ENCODE measurements at places on chromosomes 2 and 18. TPM values are rescaled to one million over a fixed set of nuclear protein-coding genes. Genes with fewer than 3 reads are reported as not detected.

The CLK1 gene
- total RNA-seq, result 108 TPM

The PTH2R gene
- total RNA-seq, result not detected

The RAB27B gene
- total RNA-seq, result 22.2 TPM

The CDK15 gene
- 6.0 TPM for total RNA-seq

The COL4A3 gene
- 46.4 TPM for total RNA-seq

The WDSUB1 gene
- 16.9 TPM for total RNA-seq

The MTA3 gene
- total RNA-seq, result 34.3 TPM

The UPP2 gene
- total RNA-seq, result not detected

The GALNT5 gene
- 40.2 TPM for total RNA-seq

- DNase-seq, result no peak
Measured at GRCh38 chr2:60522462-60522861, 31.0 kb downstream of the BCL11A start.

DNA sequence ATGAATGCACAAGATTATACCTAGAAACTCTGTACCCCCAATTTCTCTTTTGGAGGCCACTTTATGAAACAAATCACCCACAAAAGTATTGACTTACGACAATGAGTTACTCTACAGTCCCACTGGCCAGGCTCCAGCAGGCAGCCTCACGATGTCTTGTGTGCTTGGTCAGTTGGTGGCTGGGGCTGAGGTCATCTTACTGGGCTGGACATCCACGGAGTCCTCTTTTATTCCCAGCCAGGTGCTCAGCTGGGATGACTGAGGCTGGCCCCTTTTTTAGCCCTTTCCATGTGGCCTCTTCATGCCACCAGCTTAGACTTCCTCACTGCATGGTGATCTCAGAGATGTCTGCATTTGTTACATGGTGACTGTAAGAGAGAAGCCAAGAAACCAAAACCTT is 8.9 kb upstream of the ID2 start:
- DNase-seq, result peak; percentile 33

DNA sequence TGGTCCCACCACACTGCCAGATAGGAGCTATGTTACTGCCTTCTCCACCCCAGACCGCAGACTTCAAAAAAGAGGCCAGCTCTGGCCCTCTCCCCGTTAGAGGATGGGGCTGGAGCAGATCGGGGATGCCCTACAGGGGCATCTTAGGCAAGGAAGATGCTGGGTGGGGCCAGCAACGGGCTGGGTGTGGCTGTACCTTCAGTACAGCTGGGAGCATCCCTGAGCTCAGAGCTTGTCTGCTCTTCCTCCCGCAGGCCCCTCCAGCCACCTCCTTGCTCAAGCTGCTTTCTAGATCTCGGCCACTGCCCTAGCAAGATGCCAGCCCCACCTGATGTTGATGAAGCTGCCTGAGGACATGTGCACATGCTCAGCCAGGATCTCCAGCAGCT is 9.8 kb downstream of the PTPRN start:
- no peak for DNase-seq

DNA sequence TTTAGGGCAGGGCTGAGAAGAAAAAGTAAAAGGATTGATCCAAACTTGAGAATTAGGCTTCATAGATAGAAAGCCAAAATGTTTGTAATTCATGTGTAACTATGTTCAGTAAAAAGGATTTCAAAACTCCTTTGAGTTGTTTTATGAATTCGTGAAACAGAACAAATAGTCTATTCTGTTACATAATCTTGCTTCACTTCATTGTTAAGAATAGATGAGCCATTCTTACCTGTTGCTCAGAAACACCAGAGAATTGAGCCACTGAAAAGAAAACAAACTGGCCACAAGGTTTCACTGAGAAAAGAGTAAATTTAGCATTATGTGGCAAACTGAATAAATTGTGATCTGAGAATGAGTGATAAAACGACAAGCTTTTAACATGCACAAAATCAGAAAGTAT is 4.5 kb upstream of the ITPRID2 start:
- DNase-seq, result no peak

GRCh38 chr18:10927286-10927992 is 221.9 kb downstream of the PIEZO2 start:
- no peak for DNase-seq

DNA sequence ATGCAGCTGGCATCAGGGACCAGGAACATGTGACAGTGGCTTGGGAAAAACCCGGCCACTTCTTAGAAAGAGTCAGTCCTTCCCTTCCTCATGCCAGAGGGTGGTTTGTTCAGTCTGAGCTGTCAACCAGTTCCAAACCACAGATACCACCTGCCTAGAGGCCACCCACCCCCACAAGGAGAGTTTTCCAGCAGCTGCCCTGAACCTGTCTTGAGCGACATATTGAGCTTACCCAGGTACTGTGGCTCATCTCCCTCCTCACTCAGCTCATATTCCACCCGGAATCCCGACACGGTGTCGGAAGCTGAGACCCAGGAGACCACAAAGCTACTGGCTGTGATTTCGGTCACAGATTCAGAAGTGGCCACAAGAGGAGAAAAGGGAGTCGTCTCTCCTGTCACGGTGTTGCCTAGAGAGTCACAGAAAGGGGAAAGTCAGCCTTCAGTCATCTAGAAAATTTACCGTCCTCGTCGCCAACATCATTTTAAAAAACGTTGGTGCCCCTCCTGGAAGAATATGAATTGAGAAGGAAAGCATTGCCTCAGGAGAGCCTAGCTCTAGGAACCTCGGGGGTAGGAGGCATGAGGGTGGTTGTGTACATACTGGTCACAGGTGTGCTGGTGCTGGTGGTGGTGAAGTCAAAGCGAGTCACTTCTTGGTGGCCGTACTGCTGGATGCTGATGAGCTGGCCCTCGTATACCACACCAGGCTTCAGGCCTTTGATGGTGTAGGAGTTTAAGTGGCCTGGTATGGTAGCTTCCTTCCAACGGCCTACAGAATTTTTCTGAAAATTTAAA is 26.3 kb downstream of the FN1 start:
- no peak for DNase-seq

GRCh38 chr2:56687169-56687568 is 503.4 kb downstream of the CCDC85A start:
- DNase-seq, result no peak

- no peak for DNase-seq
Measured at GRCh38 chr2:98854682-98855081, 81.3 kb downstream of the CRACDL start.

- no peak for DNase-seq
Measured at GRCh38 chr18:9103376-9103873, 926 bp downstream of the NDUFV2 start.

GRCh38 chr2:238220274-238220891 is 16.9 kb upstream of the ILKAP start:
- DNase-seq, result no peak

DNA sequence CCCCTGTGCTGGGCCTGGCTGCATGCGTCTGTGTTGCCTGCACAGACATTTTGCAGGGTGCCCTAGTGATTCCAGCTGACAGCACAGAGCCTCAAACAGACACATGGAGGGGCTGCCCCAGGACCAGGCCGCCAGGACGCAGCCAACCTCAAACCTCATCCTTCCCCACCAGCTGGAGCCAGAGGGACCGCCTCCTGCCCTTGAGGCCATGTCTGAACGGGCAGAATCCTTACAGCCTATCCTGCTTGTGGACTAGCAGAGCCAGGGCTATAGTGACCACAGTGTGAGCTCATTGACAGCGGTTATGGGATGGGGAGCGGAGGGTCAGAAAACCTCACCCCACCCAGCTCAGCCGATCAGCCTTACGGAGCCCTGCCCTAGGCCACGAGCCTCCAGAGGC is 22.4 kb downstream of the ODC1 start:
- DNase-seq, result no peak

DNA sequence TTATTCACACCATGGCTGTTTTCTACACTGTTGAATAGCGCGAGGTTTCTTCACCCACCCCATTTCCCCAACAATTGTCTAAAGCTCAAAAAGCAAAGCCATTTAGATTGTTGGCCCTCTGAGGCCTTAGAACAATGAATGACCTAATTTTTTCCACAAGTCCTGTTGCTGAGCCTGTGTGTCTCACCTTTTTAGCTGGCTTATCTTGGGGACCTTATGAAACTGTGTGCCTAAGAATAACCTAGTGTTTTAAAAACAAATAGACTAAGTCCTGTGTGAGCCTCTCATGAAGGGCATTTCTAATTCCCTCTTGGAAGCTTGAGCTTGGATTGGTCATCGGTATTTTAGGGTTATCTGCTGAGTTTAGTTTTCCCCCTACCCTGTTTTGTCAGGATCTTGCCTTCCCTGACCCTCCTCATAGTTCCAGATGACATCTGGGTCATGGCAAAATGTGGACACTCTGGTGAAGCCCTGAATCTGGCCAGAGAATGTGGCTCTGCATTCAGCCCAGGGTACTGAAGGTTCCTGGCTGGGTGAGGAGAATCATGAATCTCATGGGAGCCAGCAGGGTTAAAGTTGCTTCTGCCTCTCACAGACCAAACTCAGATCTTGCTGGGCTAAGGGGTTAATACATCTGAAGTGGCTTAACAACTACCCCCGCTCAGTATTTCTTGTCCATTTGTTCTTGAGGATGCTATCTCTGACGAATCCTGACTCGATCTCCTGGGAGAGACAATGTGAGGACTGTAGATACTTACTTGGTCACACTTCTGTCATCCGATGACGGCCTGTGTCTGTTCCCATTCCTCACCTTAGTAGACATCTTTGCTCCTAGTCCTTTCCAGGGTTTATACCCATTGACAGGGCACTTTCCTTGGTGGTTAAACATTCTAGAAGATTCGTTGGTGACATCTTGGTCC is 104.2 kb upstream of the MAP4K3 start:
- no peak for DNase-seq

GRCh38 chr2:166516712-166517303 is 22.8 kb upstream of the SCN7A start:
- DNase-seq, result peak; percentile 21

GRCh38 chr18:62102221-62102620 is 84.6 kb downstream of the PIGN start:
- DNase-seq, result no peak

DNA sequence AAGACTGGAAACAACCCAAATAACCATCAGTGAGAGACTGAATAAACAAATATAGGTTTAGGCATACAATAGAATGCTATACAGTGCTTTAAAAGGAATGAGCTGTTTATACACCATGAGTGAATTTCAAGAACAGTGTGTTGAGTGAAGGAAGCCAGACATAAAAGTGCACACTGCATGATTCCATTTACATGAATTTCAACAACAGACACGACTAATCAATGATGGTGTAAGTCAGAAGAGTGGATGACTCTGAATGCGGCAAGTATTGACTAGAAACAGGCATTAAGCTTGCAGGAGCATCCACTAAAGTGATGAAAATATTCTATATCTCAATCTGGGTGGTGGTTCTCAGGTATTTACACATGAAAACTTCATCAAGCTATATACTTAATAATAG is 142.7 kb upstream of the SLC39A10 start:
- DNase-seq, result no peak

DNA sequence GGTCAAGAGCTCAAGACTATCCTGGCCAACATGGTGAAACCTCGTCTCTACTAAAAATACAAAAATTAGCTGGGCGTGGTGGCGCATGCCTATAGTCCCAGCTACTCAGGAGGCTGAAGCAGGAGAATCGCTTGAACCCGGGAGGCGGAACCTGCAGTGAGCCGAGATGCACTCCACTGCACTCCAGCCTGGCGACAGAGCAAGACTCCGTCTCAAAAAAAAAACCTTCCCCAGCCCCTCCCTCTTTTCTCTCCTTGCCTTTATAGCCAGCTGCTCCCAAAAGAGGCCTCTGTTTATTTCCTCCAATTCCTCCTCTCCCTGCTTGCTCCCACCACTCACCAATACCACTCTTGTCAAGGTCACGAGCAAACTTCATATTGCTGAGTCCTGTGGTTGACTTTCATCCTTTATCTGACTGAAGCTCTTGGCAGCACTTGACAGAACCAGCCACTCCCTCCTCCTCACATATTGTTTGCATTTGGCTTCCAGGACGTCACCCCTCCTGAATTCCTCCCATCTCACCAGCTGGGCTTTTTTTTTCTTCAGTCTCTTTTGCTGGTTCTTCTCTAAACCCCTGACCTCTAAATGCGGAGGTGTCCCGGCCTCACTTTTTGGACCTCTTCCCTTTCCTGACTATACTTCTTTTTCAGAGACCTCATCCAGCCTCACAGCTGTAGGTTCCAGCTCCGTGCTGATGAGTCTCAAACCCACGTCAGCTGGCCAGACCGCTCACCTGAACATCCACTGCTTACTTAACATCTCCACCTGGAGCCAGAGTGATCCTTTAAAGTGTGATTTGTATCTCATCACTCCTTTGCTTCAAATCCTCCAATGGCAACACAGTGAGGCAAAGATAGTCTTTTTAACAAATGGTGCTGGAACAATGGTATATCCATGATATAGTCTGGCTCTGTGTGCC is 84.6 kb upstream of the CAB39 start:
- DNase-seq, result no peak

DNA sequence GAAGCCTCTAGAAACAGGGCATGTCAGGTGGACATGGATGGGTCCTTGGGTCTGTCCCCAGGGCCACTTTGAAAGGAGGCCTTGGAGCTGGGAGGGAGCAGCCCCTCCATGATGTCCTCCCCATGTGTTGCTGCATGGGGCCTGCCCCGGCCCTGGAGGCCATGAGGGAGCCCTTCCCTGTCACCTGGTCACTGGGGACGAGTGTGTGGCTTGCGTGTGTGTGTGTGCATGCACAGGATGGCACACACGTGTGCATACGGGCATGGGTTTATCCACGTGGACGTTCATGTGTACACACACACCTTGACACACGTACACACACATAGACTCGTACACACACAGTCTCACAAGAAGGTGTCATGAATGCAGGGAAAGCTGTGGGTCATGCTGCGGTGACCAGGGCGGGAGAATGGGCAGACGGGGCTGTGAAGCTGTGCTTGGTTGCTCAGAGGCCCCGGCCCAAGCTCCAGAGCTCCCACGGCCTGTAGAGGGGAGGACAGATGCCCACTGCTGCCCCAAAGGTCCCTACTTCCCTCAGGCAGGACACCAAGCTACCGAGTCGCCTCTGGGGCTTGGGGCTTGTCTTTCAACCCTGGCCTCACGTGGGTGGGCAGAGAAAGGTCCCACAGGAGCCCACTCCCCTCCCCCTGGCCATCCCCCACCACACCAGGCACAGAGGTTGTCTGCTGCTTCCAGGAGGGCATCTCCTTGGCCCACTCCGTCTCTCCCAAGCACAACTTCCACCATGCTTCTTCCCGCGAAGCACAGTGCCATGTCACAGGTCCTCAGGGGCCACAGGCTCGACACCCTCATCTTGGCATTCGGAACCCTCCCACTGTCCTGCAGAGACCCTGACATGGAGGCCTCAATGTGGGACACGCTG is 42.3 kb upstream of the GPC1 start:
- DNase-seq, result peak; percentile 60

GRCh38 chr2:63300835-63301234 is 250.2 kb downstream of the OTX1 start:
- DNase-seq, result no peak

DNA sequence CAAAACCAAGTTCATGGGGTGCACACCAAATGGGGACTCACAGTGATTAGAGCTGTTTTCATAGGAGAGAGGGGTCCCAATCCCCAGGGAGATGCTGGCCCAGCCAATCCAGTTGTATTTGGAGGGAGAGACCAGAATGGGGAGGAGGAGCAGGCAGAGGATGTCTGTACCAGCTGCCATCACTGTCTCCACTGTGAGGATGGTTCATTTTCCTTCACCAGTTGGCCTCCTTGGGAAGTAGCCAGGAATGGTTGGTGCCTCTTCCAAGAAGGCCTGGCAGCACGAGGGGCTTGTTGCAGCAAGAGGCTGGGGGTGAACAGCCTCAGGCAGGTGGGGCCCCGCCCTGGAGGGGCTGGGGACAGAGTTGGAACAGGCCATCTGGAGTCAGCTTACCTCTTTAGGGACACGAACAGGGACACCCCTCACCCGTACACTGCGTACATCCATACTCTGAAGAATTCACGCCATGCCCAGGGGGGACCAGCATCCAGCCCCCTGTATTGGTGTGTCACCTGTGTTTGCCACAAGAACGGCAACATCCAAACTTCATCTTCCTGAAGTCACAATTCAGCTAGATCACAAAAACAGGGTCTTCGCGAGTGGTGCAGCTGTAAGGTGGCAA is 161.7 kb upstream of the ZNF236 start:
- DNase-seq, result no peak

Data from upper lobe of right lung (tissue), 1 donor.